ENCODE measurements at places on chromosomes 3 and 15.

DNA sequence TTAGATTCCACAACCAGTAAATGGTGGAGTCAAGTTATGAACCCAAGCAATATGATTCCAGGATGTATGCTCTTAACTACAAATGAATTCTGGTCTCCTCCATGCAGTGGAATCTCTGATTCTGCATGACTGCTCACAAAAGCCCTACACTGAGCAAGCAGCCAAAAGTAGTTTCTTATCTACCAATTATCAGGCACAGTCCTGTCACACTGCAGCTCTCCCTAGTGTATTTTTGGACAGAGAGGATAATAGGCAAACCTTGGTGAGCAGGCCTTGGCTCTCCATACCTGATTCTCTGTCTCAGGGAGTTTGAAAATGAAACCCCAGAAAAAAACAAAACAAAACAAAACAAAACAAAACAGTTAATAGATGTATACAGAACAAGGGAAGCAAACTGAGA, 3.5 kb upstream of the SSR3 start:
- DNase-seq, result no peak

- no peak for DNase-seq
Measured at GRCh38 chr3:159866201-159866746, 122.4 kb upstream of the IL12A start.

- peak; percentile 59 for DNase-seq
Measured at GRCh38 chr15:35746121-35746520, 200.2 kb upstream of the DPH6 start.

GRCh38 chr3:57948781-57949242, 59.4 kb upstream of the FLNB start:
- DNase-seq, result no peak

DNA sequence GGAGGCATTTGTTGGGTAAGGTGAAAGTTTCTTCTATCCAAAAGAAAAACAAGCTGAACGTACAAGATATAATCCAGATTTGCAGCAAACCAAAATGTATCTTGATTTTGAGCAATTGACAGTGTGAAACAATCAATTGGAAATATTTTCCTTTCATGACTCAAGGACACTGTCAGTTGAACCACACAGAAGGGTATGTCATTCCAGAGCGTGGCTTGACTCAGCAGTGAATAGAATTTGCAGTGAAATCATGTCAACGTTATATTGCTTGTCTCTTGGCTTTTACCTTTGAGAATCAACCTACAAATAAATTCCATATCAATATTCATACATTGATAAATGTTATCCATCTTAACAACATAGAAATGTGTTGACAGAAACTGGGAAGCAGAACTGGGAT, 78.2 kb downstream of the TM2D3 start:
- no peak for DNase-seq

DNA sequence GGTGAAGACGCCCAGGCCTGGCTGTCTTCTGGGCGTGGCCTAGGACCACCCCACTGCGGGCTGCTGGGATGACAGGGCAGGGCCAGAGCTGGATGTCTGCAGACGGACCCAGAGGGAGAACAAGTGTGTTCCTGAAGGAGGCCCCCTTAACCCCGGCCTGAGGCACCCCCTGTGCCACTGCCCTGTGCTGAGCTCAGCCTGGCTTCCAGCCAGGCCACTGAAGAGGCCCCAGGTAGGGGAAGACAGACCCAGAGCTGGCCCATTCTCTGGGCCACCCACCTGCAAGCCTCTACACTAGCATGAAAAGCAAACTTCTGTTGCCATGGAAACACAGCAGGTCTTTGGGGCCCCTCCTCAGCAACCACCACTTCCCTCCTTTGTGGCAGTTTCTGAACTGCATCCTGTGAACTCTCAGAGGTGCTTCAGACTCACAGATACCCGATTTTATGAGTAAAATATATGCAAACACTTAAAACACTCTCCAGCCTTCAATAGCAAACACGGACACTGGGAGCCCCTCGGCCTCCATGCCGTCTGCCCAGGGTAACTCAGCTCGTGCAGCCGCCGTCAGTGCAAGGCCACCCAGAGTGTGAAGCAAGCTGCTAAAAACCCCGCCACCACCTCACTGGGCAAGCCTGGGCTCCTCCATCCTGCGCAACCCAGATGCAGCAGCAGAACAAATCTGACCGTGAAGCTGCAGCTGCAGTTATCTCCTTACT, 42.5 kb downstream of the CMTM6 start:
- no peak for DNase-seq

- DNase-seq, result no peak
Measured at GRCh38 chr3:25782636-25782937, 656 bp downstream of the NGLY1 start.

DNA sequence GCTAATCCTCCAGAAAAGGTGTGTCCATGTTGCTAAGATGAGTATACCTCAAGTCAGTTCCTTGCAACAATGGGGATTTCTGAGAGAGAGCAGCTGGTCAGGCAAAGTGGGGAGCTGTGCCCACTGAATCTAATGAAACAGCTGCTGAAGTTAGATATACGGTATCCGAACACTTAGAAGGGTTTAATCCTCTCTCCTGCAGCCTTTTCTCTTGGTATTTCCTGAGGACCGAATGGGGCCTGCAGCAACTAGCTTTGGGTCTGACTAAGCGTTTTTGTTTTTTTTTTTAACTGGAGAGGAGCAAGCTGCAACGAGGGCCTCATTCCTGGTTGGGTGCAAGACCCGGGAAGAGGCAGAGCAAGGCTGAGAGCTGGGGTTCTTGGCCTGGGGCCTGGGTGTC, 37.6 kb upstream of the BNC1 start:
- no peak for DNase-seq

DNA sequence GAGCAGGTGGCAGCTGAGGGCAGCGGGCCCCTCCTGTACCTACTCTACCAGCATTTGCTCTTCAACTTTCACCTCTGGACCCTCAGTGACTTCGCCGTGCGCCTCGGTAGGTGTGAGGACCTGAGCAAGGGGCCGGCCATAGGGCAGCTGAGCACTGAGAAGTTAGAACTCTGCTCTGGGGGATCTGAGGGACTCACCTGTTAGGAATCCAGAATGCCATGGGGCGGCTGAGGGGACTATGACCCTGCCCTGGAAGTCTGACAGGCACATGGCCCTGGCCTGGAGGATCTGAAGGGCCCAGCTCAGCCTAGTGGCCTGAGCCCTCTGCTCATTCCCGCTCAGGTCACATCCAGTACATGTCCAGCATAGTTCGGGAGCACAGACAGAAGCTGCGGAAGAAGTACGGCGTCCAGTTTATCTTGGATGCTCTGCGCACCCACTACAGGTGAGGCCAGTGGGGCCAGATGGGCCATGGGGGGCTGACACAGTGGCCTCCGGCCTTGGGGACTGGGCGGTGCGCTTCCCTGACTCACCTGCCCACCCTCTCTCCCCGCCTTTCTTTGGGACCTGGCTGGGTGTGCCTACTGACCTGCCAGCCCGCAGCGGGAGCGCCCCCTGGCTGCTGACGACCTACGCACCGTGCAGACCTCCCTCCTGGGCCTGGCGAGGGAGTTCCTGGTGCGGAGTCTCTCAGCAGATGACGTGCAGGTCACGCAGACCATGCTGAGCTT, 18.8 kb downstream of the NBEAL2 start:
- DNase-seq, result peak; percentile 70

- peak; percentile 19 for DNase-seq
Measured at GRCh38 chr15:43266834-43267233, at the start of gene TGM5. Gene TGM5 (minus strand): TSS chr15:43266928. CDS start chr15:43266849, 79 bp downstream.

DNA sequence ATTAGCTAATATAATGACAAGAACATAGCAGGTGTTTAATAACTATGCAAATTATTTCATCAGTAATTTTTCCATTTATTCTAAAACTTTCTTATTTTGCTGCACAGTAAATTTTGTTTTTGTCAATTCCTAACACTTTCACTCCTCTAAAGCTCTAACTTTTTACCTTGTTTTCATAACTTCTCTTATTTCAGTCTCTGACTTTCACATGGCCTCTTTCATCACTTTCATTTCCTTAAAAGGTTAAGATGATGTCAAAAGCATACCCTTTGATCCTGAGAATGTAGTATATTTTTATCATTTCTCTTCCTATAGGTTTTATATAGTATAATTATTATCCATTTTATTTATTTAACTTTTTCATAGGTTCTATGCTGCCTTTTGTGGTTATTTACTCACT, 1325.8 kb upstream of the ALCAM start:
- DNase-seq, result peak; percentile 2

GRCh38 chr3:12663401-12663935, 449 bp downstream of the RAF1 start:
- peak; percentile 52 for DNase-seq

GRCh38 chr15:36511594-36511993, 67.8 kb upstream of the CDIN1 start:
- DNase-seq, result no peak

DNA sequence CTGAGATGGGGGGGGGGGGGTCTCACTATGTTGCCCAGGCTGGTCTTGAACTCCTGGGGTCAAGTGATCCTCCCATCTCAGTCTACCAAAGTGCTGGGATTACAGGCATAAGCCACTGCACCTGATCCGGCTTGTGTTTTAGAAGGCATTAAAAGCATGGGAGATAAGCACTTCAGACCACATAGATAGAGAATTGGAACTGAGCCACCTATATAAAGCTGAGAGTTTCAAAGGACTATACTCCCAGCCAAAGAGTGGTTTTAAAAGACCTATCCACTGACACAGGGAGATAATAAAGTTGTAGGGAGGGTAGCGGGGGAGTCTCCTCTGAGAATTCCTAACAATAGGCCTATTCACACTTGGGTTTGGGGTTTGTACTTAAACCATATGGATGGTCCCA, 34.8 kb downstream of the DENND4A start:
- DNase-seq, result no peak

DNA sequence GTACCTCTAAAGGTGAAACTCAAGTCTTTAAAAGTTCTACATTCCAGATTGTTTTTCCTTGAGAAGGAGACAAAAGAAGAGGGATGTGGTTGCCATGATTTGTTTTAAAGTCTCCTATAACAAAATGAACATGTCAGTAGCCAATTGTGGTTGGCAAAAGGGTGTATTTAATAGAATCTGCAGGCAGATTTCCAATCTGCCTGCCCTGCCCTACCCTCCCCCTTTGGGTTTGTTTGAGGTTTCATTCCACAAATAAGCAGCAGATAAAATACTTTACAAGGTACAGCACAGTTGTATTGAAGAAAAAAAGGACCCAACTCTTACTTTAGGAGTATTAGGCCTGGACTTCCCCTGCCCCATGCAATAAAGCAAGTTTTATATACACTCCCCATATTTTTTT, 59.5 kb downstream of the MLH1 start:
- no peak for DNase-seq

- DNase-seq, result no peak
Measured at GRCh38 chr3:109743981-109744380, 406.6 kb upstream of the DPPA4 start.

DNA sequence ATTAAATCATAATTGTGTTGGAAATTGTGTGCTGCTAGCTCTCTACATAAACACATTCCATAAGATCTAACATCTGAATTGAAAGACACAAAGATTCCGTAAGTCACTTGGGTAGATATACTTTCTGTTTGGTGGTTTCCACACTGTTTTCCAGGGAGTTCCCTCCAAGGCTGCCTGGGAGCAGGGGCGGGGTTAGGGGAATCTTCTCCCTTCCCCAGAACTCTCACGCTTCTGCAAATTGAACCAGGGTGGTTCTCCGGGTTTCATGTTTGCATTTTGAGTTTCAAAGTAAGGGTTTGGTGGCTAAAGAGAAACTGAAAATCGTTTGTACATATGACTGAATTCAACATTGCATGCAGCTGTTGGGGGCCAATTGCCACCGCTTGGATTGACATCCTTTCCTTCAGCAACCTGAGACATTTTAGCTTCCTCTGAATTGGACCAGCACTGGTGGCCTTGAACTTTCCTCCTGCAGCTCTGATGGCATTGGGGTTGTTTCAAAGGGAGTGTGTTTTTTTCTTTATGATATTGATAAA, 192.7 kb upstream of the FEZF2 start:
- DNase-seq, result no peak

GRCh38 chr3:1091286-1091685, 1.5 kb upstream of the CNTN6 start:
- no peak for DNase-seq

GRCh38 chr3:10290481-10291176, 2.1 kb downstream of the GHRL start:
- DNase-seq, result no peak

- DNase-seq, result peak; percentile 7
Measured at GRCh38 chr3:160671231-160671630, 5.7 kb upstream of the ARL14 start.

- no peak for DNase-seq
Measured at GRCh38 chr3:158766364-158766763, 34.1 kb upstream of the RARRES1 start.

DNA sequence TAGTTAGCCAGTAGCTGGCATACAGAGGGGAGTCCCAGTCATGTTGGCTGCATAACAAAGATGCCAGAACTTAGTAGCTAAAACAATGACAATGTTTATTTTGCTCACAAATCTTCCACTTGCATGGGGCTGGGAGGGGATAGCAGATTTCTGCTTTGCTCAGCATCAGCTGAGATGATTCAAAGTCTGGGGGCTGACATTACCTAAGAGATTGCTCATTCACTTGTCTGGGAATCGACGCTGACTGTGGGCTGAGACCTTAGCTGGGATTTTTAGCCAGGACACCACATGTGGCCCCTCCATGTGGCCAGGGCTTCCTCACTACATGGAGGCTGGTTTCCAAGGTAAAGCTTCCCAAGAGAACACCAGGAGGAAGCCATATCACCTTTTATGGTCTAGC, 12.7 kb upstream of the CFAP100 start:
- peak; percentile 27 for DNase-seq

- DNase-seq, result no peak
Measured at GRCh38 chr3:138011722-138012121, 1.8 kb downstream of the CLDN18 start.

DNA sequence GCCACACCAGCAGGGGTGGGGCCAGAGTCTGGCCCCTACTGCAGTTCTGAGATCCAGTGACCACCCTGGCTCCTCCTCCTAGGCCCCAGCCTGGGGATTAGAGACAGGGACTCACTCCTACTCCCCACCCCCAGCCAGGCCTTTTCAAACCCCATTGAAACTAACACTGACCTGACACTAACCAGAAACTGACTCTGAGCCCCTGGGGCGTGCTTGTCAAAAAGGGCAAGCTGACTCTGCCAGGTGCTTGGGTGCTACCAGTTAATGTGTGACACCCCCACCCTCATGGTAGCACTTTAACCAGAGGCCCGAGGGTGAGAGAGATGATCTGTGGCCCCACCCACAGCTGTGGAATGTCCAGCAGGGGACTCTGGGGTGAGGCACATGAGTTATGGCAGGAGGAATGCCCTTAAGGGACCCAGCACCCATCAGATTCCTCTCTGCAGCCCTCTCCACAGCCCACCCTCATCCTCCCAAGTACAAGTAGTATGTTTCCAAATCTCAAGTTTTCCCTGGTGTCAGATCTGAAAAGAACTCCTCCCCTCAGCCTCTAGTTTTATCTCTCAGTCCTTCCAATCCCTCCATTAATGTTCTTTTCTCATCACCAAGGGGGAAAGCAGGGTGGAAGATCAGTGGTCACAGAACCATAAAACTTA, 1.4 kb downstream of the PTH1R start:
- no peak for DNase-seq

Measured in suppressor macrophage treated with lipopolysaccharide for 4 hours (primary cell).